Spleen (tissue), 13 donors: ENCODE measurements at places on chromosomes 12 and 14. TPM values are rescaled to one million over a fixed set of nuclear protein-coding genes. Genes with fewer than 3 reads are reported as not detected.

- no peak for DNase-seq
Measured at GRCh38 chr12:82522762-82523161, 163.9 kb upstream of the TMTC2 start.

- no peak for DNase-seq
Measured at GRCh38 chr14:42437809-42438208, 831.1 kb downstream of the LRFN5 start.

The MMP19 gene
- 67.5 TPM for total RNA-seq

The FBLN5 gene
- 104 TPM for total RNA-seq

The MUCL1 gene
- not detected for total RNA-seq
